Mucosa of gallbladder (tissue), 1 donor: ENCODE measurements at places on chromosomes 5 and 9. TPM values are rescaled to one million over a fixed set of nuclear protein-coding genes. Genes with fewer than 3 reads are reported as not detected.

IFNA21 gene
- total RNA-seq, result not detected

FOXD4L6 gene
- total RNA-seq, result not detected

IL9 gene
- not detected for total RNA-seq

GRCh38 chr9:120490888-120491595 is 88.9 kb downstream of the CDK5RAP2 start:
- DNase-seq, result no peak

DNA sequence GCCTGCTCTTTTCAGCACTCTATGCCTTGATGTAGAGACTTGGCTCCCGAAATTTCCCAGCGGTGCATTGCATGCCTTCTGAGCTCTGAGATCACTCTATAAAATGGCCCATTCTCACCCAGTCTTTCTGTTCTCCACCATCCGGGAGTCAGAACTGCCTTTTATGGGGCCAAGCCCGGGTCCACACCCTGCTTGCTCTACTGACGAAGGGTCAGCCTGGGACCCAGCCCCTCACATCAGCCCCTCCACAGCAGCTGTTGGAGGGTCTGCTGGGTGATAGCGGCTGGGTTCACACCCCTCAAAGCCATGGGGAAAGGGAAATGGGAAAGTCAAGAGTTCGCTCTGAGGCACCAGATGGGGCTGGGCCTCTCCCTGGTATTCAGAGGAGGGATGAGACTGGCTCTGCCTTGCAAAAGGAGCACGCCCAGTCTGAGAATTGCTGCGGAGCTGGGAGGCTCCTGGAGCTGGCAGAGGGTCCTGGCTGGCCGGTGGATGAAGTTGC is 66.0 kb upstream of the ORM1 start:
- no peak for DNase-seq
